Activated CD4-positive, alpha-beta T cell treated with anti-CD3 and anti-CD28 coated beads for 4 hours (primary cell): ENCODE measurements at places on chromosomes 3 and 15.
A peak's percentile ranks its signal among the peaks of the same experiment; 100 is the strongest.

- no peak for DNase-seq
Measured at GRCh38 chr15:72365844-72366243, 10.0 kb downstream of the HEXA start.

GRCh38 chr3:37825744-37826400 lies 35.8 kb upstream of the CTDSPL start:
- DNase-seq, result no peak

GRCh38 chr3:40911928-40912327 lies 287.4 kb upstream of the CTNNB1 start:
- DNase-seq, result no peak

GRCh38 chr15:62393196-62393595 lies 228.1 kb upstream of the C2CD4B start:
- no peak for DNase-seq

DNA sequence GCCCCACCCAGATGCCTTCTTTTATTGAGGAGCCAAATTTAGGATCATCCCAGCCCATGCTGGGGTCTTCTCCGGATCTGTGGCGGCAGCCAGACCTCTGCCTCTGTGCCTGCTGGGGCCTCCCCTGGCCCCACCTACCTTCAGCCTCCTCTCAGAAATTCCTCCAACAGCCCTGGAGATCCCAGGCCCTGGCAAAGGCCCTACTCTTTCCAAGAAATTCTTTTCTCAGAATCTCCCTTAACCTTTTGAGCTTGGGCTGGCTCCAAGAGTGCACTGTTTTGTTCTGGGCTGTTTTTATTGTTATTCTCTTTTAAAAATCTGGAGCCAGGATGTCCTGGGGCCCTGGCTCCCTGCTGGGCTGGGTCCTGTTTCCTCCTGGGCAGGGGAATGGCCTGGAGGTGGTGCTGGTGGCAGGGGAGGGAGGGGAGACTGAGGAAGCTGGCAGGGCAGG lies 57.8 kb downstream of the GRIP2 start:
- DNase-seq, result no peak

GRCh38 chr3:40871394-40871793 lies 327.9 kb upstream of the CTNNB1 start:
- no peak for DNase-seq

- DNase-seq, result peak; percentile 18
Measured at GRCh38 chr15:100131321-100132224, 210.2 kb downstream of the ADAMTS17 start.

GRCh38 chr3:3107858-3108257 lies 2.3 kb downstream of the IL5RA start:
- no peak for DNase-seq

- DNase-seq, result no peak
Measured at GRCh38 chr15:66065325-66065724, 188.2 kb downstream of the MEGF11 start.

DNA sequence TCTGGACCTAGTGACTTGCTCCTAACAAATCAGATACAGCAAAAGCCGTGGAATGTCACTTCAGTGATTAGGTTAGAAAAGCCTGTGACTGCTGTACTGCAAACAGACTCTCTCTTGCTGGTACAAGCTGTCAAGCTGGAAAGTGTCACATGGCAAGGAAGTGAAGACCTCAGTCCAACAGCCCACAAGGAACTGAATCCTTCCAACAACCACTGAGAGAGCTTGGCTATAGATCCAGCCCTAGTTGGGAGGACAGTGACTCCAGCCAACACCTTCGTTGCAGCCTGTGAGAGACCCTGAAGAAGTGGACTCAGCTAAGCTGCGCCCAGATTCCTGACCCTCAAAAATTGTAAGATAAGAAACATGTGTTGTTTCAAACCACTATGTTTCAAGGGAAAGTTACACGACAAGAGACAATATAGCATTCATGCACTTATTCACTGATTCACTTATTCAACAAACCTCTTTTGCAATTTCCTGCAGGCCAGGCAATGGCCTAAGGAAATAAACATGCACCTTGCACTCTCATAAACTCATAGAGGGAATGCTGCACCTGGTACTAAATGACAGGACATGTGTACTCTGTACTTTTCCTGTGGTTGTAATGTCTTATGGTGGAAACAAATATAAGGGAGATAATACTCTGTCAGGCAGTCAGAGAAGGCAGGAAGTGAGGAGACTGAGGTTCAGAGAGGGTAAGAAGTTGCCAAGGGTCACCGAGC lies 142.9 kb downstream of the CADPS start:
- no peak for DNase-seq
